ENCODE measurements at places on chromosomes 4 and X.

DNA sequence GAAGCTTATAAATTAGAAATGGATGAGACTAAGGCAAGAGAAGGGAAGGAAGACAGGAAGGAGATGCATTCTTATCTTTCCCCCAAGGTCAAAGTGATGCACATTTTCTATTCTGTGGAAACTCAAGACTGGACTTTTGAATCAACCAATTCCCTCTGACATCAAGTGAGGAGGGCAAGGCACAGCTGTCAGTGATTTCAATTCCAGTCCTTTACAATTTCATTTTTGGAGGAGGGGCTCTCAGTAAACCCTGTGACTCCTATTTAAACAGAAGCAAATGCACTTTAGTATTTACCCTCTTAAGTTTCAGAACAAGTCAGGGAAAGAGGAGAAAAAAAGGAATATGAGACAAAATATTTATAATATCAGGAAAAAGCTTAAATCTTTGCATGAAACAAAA lies 134.0 kb downstream of the MGST2 start:
- no peak overlapping the region for H3K27ac ChIP-seq
- no peaks in the 10 kb centered on the region for H3K27me3 ChIP-seq
- H3K4me1 ChIP-seq = peaks cover 11% of the 10 kb centered on the region
- no peak overlapping the region for H3K4me3 ChIP-seq
- no peak for DNase-seq
- H3K36me3 ChIP-seq = no peaks in the 10 kb centered on the region

- DNase-seq = no peak
- H3K4me1 ChIP-seq = no peaks in the 10 kb centered on the region
- no peak overlapping the region for H3K4me3 ChIP-seq
- H3K27ac ChIP-seq = no peak overlapping the region
Observed at GRCh38 chr4:79450053-79450452, 42.0 kb upstream of the GK2 start.

GRCh38 chr4:575281-576141 lies 584 bp downstream of the TMEM271 start:
- H3K27me3 ChIP-seq = peaks cover 41% of the 10 kb centered on the region
- peaks cover 12% of the 10 kb centered on the region for H3K4me1 ChIP-seq
- peak overlapping the region; percentile 49 for H3K4me3 ChIP-seq
- H3K27ac ChIP-seq = no peak overlapping the region
- DNase-seq = peak; percentile 58

DNA sequence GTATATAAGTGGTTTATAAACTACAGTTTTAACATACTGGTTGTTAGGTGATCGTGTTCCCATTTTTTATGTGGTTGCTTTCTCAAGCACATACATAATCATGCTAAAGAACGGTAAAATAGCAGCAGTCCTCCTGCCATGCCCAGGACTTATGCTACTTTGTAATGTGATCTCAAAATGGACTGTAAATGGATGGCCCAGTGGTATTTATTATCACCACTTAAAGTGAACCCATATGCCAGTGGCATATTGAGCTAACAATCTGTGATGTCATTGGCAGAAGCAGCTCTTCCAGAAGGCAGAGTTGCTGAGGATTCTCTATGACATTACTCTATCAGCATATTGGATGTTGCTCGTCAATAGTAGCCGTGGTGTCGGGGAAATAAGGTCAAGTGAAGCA lies 28.6 kb downstream of the ANK2 start:
- DNase-seq = no peak
- peak overlapping the region; percentile 83 for H3K27ac ChIP-seq
- peaks cover 11% of the 10 kb centered on the region for H3K4me1 ChIP-seq
- H3K27me3 ChIP-seq = no peaks in the 10 kb centered on the region
- no peaks in the 10 kb centered on the region for H3K36me3 ChIP-seq

- DNase-seq = no peak
- no peaks in the 10 kb centered on the region for H3K36me3 ChIP-seq
- no peaks in the 10 kb centered on the region for H3K27me3 ChIP-seq
- no peaks in the 10 kb centered on the region for H3K4me1 ChIP-seq
- no peak overlapping the region for H3K4me3 ChIP-seq
Observed at GRCh38 chr4:144894573-144894972, 203.4 kb downstream of the ANAPC10 start.

- no peak overlapping the region for H3K27ac ChIP-seq
- H3K27me3 ChIP-seq = no peaks in the 10 kb centered on the region
- H3K4me3 ChIP-seq = no peak overlapping the region
- H3K4me1 ChIP-seq = peaks cover 4% of the 10 kb centered on the region
- DNase-seq = no peak
- no peaks in the 10 kb centered on the region for H3K36me3 ChIP-seq
Observed at GRCh38 chr4:140027101-140027500, 126.9 kb downstream of the MAML3 start.

- DNase-seq = no peak
- no peaks in the 10 kb centered on the region for H3K27me3 ChIP-seq
- H3K4me1 ChIP-seq = peaks cover 8% of the 10 kb centered on the region
- H3K27ac ChIP-seq = no peak overlapping the region
- peaks cover 3% of the 10 kb centered on the region for H3K36me3 ChIP-seq
Observed at GRCh38 chr4:1577822-1578217, 106.3 kb downstream of the FAM53A start.

- H3K4me3 ChIP-seq = no peak overlapping the region
- H3K36me3 ChIP-seq = no peaks in the 10 kb centered on the region
- no peak overlapping the region for H3K27ac ChIP-seq
Observed at GRCh38 chr4:186946682-186947294, 223.1 kb upstream of the FAT1 start.

DNA sequence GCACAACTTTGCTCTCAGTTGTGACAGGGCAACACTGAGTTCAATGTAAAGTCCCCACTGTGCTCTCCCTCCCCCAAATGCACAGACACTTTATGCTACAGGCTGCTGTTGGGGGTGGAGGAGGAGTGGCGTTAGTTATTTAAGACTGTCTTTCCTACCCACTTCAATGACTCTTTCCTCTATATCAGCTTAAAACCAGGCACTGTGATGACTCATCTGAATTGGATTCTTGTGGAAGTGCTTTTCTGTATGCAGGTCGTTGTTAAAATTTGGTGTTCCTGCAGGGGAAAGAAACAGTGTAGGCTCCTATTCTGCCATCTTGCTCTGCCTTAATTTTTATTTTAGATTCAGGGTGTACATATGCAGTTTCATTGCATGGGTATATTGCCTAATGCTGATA lies 1157.2 kb upstream of the ADGRL3 start:
- no peak overlapping the region for H3K27ac ChIP-seq
- no peak overlapping the region for H3K4me3 ChIP-seq
- no peaks in the 10 kb centered on the region for H3K27me3 ChIP-seq
- H3K4me1 ChIP-seq = no peaks in the 10 kb centered on the region
- no peaks in the 10 kb centered on the region for H3K36me3 ChIP-seq

- H3K36me3 ChIP-seq = no peaks in the 10 kb centered on the region
- no peak overlapping the region for H3K27ac ChIP-seq
- H3K27me3 ChIP-seq = no peaks in the 10 kb centered on the region
- no peak overlapping the region for H3K4me3 ChIP-seq
- DNase-seq = no peak
Observed at GRCh38 chr4:8320386-8320750, 50.8 kb downstream of the HTRA3 start.

DNA sequence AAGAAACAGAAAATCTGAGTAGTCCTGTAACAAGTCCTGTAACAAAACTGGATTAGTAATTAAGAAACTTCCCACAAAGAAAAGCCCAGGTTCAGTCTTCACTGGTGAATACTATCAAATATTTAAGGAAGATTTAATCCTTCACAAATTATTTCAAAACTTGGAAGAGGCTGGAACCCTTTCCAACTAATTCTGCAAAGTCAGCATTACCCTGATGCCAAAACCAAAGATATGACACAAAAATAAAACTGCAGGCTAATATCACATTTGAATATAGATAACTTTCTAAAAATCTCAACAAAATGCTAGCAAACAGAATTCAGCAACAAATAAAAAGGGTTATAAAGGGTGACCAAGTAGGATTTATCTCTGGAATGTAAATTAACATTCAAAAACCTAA lies 80.5 kb downstream of the AR start:
- H3K4me3 ChIP-seq = no peak overlapping the region
- H3K27ac ChIP-seq = no peak overlapping the region
- no peak for DNase-seq
- no peaks in the 10 kb centered on the region for H3K4me1 ChIP-seq

DNA sequence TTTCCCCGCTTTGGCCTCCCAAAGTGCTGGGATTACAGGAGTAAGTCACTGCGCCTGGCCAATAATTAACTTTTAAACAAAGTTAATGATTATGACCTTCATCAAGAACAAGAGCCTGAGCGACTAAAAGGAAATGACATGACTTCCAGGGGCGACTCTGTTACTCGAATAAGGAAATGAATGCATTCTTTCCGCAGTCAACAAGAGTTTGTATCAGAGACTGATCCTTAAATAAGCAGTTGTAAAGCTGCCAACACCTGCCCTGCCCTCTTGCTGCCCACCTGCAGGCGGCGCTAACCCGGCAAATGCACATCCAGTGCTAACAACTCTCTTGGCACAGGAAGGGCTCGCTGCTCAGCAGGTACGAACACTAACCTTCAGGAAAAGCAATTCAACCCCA lies 27.3 kb downstream of the WDR1 start:
- no peaks in the 10 kb centered on the region for H3K27me3 ChIP-seq
- no peak overlapping the region for H3K4me3 ChIP-seq
- no peak for DNase-seq
- H3K4me1 ChIP-seq = no peaks in the 10 kb centered on the region

- DNase-seq = no peak
- no peak overlapping the region for H3K27ac ChIP-seq
- no peaks in the 10 kb centered on the region for H3K36me3 ChIP-seq
- H3K4me3 ChIP-seq = no peak overlapping the region
- no peaks in the 10 kb centered on the region for H3K27me3 ChIP-seq
Observed at GRCh38 chr4:161364681-161365080, 799.1 kb downstream of the FSTL5 start.

DNA sequence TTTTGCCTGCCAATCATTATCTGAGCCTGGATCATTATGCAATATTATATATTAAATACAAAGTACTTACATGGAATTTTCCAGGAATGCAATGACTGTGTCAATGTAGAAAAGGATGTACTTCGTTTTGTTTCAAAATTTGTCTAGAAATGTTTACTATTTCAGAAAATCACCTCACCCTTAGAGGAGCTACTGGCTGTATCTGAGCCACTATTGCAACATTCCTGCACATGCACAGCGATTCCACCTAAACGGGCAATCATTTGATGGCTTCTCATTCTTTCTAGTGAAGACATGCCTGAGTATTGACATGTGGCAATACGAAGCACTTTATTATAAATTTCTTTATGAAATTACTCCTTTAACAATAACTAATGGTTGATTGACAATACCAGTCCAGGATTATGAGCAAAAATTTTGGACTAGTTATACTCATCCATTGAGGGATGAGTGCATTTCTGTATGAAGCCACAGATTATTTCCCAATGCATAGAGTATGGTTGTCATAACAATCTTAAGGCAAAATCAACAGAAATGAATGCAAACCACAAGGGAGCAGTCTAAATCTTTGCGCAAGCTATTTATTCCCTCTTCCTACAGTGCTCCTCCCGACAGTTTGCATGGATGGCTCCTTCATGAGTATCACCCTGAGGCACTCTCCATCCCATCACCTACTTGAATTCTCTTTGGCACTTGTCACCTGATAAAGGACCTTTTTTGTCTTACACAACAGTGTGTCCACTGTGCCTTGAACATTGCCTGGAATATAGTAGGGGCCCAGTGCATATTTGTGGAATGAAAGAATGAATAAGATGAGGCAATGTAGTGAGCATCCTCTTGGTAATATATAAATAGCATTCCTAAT lies 35.8 kb upstream of the MMAA start:
- DNase-seq = no peak
- H3K27me3 ChIP-seq = no peaks in the 10 kb centered on the region
- no peaks in the 10 kb centered on the region for H3K4me1 ChIP-seq
- H3K36me3 ChIP-seq = no peaks in the 10 kb centered on the region

DNA sequence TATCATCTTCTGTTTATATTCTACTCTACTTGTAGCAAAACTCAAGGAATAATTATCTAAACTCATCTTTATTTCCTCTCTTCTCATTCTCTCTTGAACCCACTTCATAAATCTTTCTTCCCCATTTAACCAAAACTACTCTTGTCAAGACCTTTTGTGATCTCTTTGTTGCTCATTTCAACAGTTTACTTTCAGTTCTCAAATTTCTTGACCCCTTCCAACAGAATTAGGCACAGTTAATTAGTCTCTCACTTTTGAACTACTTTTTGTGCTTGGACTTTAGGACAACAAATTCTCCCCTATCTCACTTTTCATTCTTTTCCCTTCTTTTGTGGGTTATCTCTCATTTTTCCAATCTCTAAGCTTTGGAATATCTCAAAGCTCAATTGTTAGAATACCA lies 27.4 kb upstream of the CAMK2D start:
- no peak for DNase-seq
- H3K27me3 ChIP-seq = no peaks in the 10 kb centered on the region
- H3K4me3 ChIP-seq = no peak overlapping the region
- no peak overlapping the region for H3K27ac ChIP-seq
- H3K4me1 ChIP-seq = no peaks in the 10 kb centered on the region

DNA sequence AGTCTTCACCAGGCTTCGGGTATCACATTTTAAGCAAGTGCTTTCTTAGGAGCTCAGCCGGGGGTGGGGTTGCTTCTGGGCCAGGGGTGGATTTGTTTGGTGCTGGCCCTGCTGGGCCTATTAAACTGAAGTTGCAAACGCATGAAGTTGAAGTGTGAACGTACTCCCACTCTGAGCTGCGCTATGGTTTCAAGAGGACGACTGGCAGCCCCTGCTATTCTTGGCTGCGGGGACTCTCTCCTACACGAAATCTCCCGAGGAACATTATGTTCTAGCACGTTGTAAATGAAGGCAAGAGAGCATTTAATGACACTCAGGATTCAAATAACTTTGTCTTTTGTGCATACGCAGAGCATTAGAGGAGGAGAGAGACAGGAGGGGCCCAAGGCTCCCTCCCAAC lies 401.3 kb upstream of the BOD1L1 start:
- no peaks in the 10 kb centered on the region for H3K27me3 ChIP-seq
- no peaks in the 10 kb centered on the region for H3K36me3 ChIP-seq
- peaks cover 2% of the 10 kb centered on the region for H3K4me1 ChIP-seq
- no peak overlapping the region for H3K4me3 ChIP-seq

DNA sequence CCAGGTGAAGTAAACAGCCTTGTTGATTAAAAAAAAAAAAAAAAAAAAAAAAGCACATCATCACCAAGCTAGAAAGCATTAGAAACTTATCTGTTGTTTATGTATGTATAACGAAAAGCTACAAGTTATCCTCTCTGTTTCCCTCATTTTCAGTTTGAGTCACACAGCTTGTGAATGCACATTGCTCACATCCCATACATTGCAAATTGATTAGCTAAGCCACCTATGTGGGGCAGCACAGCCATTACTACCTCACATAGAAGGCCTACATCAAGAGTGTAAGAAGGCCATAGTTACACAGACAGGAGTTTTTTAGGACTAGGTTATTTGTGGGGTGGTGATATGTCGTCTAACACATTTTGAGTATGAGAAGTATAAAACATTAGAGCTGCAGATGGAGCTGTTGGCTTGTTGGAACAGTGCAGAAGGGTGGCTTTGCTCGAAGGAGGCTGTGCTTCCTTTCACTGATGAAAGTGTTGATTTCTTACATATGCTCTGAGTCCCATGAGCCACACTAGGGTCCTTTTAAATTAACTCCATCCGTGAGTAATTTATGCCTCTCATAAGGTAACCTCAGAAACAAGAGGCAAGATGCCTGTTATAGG lies 431.6 kb downstream of the GABRG1 start:
- H3K27ac ChIP-seq = no peak overlapping the region
- H3K4me3 ChIP-seq = no peak overlapping the region
- no peaks in the 10 kb centered on the region for H3K36me3 ChIP-seq
- DNase-seq = no peak
- no peaks in the 10 kb centered on the region for H3K27me3 ChIP-seq
